Stimulated activated CD8-positive, alpha-beta memory T cell treated with anti-CD3 and anti-CD28 coated beads, Interleukin-4, amount 100 ng/mL, for 4 hours (primary cell): ENCODE measurements at places on chromosomes 4 and X.

DNA sequence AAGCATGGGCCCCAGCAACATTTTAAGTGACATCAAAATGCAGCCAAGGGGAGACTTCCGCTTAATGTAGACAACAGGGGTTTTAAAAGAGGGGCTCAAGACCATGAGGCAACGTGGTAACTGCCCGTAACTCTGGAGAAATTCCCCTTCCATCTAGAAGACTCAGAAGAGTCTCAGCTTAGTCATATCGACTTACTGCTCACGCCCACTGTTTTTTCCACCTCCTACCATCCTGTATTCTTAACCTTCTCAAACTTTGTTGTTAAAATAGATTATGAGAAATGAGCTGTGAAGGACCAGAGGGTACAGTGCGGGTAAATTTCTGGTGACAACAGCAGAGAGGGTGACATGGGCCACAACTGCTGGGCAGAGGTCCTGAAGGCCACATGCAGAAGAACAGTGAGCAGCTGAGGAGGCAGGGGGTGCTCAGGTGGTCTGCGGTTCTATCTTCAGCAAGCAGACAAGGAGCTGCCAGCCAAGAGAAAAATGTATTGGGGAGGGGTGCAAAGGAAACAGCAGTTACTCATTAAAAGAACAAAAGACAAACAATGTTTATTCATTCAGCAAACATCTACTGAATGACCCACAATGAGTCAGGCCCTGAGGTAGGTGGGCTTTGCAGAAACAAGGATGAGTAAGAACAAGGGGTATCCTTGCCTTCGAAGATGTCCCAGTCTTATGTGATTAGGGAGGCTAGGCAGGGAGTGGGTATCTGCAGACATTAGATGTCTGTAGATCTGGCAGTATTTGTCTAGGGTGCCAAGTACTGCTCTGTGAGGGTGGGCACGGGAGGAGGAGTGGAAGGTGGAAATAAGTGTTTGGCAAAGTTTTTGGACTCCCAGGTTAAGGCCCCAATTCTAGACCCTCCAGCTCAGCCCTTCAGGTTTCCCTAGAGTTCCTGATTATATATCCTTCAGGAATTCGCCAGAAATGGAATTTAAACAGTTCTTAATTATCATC is 175.3 kb downstream of the TSPAN5 start:
- DNase-seq, result no peak

DNA sequence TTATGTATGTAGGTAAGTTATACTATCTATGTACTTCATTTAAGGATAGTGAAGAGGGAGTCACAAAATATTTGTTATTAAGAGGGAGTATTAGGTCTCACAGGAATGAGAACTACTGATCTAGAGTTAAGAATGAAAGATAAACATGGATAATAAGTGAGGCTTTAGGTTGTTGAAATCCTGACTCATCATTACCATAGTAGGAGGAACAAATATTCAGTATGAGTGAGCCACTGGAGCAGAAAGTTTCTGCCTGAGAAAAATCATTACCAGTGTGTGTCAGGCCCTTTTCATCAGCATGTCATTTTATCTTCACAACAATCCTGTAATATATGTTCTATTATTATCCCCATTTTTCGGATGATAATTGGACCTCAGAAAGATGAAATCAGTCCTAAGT is 27.2 kb upstream of the IGSF1 start:
- no peak for DNase-seq

GRCh38 chrX:16839852-16840460 is 30.2 kb downstream of the RBBP7 start:
- DNase-seq, result no peak

GRCh38 chrX:42496239-42496638 is 281.7 kb downstream of the PPP1R2C start:
- DNase-seq, result no peak

DNA sequence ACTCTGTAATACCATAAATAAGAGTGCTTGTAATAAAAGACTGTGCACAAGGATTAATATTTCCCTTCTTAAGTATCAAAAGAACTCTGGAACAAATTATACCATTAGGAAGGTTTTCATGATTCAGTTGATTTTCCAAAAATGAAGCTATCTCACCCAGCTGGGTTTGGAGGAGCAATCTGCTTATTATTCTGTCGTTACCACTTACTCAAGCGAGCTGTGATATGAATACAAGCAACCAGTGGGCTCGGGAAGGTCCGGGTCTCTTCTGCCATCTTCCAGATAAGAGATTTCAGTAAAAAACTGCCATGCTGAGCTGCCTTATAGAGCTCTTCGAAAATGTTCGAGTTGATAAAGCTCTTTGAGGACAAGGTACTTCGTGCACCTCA is 15.3 kb downstream of the SMIM20 start:
- no peak for DNase-seq

- no peak for DNase-seq
Observed at GRCh38 chrX:132331532-132331931, 112.3 kb upstream of the RAP2C start.

DNA sequence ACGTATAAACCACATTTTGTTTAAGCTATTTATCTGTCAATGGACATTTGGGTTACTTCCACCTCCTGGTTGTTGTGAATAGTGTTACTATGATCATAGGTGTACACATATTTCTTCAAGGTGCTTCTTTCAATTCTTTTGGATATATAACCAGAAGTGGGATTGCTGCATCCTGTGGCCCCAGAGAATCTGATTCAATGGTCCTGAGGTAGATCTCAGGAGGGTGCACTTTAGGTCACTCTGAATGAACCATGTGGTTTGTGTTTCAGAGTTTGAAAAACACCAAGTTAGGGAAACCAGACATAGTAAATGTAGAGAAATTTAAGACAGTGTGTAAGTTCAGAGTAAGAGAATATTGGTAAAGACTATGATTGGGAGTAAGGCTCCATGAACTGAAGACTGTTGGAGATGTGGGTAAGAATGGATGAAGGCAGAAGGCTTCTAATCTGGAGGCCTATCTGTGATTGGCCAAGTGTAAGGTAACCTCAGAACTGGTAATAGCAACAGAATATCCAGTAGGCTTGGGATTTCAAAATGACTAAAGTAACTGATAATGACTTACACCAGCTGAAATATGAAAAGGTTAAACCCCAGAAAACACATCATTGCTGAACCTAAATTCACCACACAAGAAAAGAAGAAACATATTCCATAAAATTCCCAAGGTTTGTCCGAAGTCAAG is 236.9 kb downstream of the CAMK2D start:
- no peak for DNase-seq

- DNase-seq, result no peak
Observed at GRCh38 chr4:109434007-109434971, 674 bp downstream of the SEC24B start.

DNA sequence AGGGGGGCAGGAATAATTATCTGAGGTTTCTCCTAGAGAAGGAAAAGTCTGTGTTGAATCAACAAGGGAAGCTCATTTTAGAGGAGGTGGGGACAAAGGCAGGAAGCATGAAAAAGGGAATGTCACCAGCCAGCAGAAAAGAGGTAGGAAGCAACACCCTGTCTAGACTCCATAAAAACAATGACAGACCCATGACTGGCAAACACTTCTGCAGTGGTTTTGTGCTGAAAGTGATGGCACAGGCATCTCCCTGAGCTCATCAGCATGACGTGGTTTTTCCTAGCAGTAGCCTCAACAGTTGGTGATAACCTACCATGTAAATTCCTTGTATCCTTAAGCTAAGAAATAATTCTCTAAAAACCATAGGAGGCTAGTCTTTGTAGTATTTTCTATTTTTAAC is 110.7 kb upstream of the GALNT7 start:
- DNase-seq, result no peak

DNA sequence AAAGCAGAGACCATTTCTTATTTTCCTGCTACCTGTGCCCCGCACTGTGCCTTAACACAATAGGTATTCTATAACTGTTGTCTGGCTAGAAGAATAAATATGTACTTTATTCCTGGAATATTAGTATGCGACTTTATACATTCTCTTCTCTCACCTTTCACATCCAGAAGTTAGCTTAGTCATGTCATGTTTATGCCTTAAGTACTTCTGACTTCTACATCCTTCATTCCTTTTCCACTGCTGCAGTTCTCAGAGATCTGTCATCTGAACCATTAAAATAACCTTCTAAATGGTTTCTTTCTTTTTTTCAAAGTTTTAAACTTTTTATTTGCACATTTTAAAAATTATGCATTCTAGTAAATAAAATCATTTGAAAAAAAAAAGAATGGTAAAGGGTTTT is 34.4 kb downstream of the KIF4A start:
- no peak for DNase-seq

- no peak for DNase-seq
Observed at GRCh38 chr4:88659055-88659889, 38.4 kb downstream of the NAP1L5 start.

DNA sequence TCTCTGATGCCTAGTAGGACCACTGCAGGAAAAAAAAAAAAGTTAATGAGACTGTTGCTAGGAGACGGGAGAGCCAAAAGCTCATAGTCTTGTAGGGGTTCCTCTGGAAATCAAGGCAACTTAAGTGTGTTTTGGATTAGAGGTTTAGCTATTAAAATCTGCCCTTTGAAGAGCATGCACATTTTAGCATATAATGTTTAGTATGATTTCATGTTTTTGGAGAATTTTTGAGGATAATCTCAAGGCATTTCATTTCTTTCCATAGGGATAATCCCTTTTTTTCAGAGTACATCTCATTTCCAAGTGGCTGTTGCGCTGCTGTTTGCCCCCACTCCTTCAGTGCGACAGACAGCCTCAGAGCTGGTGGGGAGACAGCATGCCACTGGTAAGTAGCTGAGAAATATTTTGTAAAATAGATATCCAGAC is at the start of gene LINC00632:
Gene LINC00632, plus strand, starts transcription at position 339 of the 426 bp plus-strand sequence.
- no peak for DNase-seq

- DNase-seq, result peak; percentile 0
Observed at GRCh38 chrX:119004920-119005524, 30.6 kb downstream of the LONRF3 start.

DNA sequence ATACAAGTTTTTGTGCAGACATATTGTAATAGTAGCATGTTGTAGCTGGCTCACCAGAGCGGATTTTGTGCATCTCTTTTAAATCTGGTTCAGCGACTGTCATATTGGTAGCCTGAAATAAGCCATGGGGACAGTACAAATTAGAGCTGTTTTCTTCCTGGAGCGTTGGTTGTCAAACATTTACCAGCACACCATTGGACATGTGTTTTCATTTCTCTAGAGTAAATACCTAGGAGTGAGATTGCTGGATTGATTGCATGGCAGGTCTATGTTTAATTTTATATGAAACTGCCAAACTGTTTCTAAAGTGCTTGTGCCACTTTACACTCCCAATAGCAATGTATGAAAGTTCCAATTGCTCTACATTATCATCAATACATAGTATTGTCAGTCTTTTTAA is 2.6 kb upstream of the ARAF start:
- DNase-seq, result no peak

DNA sequence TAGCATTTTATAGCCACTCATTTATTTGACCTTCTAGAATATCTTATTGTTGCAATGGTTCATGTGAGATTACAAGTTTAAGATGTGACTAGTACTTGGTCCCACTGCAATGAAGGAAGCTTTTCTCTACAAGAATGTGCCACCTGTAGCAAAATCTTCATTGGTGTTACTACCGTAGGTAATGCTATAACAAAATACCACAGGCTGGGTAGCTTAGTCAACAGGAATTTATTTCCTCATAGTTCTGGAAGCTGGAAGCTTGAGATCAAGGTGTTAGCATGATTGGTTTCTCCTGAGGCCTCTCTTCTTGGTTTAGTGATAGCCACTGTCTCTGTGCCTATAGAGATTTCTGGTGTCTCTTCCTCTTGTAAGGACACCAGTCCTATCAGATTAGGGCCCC is 441.0 kb downstream of the GPM6A start:
- DNase-seq, result no peak

- DNase-seq, result no peak
Observed at GRCh38 chr4:14303856-14304255, 676.3 kb upstream of the BOD1L1 start.

DNA sequence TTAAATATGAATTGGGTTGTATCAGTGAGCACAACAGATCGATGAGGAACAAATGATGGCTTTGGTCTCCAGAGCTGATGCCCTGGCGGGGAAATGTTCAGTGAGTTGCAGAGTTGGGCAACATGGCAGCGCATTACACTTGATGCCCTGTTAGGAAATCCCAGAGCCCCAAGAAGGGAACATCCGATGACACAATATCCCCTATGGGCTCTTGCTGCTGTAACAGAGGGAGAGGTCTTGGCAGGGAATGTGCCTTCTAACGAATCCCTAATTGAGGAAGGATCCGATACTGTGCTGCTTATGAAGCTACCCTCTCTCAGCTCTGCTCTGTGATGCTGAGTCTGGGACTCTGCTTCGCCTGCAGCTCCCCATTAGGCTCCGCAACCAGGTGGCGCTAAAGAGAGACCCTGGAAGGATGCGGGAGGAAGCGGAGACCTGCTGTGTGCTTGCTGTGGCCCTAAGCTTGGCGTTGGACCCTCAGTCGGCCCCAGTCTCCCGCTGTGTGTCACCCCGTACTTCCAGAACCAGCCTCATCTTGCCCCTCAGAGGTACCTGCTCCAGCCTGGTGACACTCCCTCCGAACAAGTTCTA is 38.9 kb downstream of the PDHA1 start:
- DNase-seq, result peak; percentile 3

DNA sequence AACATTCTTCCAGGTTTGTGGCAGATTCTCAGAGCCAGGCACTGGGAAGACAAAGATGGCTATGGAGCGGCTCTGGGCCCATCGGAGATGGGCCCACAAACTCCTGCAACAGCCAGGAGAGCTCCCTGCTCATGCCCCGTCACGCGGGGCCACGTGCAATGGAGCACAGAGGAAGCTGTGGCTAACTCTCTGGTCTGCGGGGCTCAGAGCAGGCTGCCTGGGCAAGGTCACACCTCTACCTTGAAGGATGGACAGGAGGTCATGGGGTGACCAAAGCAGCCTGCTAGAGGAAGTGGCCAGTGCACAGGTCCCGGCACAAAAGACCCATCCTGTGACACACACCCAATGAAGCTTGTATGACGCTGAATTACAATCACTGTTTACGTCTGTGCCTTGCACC is 45.2 kb downstream of the C4orf50 start:
- no peak for DNase-seq

GRCh38 chr4:127643791-127644190 is 11.0 kb downstream of the INTU start:
- no peak for DNase-seq

DNA sequence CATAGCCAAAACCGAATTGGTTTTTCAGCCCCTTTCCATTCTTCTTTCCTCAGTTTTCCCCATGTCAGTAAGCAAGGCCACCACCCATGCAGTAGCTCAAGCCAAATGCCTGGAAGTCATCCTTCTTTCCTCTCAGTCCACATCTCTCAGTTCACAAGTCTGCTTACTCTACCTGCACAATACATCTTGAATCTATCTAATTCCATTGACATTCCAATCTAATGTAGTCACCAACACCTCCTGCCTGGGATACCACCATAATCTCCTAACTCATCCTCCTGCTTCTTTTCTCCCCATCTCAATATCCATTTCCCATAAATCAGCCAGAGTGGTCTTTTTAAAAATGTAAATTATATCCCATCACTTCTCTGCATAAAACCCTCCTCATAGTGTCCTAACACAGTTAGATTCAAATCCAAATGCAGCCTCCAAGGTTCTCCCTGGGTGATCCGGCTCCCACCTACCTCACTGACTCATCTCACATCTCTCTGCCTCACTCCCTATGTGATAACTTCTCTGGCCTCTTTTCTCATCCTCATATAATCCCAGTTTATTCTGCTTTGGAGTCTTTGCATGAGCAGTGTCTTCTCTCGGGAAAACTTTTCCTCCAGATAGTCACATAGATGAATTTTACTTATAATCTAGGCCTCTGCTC is 26.9 kb downstream of the KCNIP4 start:
- no peak for DNase-seq

GRCh38 chrX:73457306-73457705 is 10.5 kb downstream of the CDX4 start:
- no peak for DNase-seq

GRCh38 chrX:101485212-101485949 is at the start of gene ARMCX4:
Gene ARMCX4 (plus strand): TSS chrX:101485456. CDS start chrX:101488590, 3,134 bp downstream.
- no peak for DNase-seq
